ENCODE measurements at places on chromosomes 7 and 10.

DNA sequence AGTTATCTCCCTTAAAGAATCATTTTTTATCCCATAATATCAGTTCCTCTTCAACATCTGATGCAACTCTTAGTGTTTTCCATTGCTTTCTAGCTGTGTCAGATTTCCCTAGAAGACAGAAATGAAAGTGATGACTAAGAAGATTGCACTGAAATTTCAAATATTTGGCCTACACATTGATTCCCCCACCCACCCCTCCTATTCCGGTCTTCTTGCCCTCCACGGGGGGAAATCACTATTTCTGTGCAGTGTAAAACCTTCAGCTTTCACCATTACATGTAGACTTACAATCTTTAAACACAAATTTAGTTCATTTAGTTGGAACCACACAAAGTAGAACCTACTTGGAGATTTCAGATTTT lies 63.7 kb upstream of the IL6 start:
- no peak for DNase-seq

GRCh38 chr7:41803569-41803968 lies 100.7 kb upstream of the INHBA start:
- no peak for DNase-seq

GRCh38 chr10:92839191-92840085 lies 8.9 kb upstream of the EXOC6 start:
- peak; percentile 80 for DNase-seq

GRCh38 chr10:88119160-88119559 lies 255.7 kb downstream of the PTEN start:
- DNase-seq, result no peak

DNA sequence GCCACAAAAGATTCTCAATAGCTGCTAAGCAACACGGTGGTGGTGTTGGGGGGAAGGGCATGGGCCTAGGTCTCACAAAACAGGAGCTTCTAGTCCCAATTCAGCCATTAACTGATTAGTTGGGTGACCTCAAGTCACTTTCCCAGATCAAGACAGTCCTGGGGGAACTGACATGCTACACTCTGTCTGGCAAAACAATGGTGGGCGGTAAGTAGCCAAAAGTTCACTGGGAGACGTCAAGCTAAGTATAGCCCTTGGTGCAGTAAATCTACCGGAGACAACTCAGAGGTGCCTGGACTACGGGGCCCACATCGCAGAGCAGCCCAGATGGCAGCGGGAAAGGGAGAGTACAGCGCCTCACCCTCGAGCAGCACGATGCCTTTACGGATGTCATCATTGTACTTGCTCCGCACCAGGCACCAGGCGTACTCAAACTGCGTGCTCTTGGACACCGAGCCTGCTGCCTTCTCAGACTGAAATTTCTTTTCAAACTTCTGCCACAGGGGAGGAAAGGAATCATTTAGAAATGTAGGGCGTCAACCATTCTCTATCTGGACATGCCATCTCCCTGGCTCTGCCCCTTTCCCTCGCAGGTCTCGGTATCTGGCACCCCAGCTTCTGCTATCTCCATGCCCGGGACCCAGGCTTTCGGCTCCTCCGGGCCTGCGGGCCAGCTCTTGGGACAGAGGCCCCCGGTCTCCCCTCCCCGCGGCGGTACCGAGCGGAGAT lies 1.1 kb downstream of the FIS1 start:
- DNase-seq, result peak; percentile 34

DNA sequence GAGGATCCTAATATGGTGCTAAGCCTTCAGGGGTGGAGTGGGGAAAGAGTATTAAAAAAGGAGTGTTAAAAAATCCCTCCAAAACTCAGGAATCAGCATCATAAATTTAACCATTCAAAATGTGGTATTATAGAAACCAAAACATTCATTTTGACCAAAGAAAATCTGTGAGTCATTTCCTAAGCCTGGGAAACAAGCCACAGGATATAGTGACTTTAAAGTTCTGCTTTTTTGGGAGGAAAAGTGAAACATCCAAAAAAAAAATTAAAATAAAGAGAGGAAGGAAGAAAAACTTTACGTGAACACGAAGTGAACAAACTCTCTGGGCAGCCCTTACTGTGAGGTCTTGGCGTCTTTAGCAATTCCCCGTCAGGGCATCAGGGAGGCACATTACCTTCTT lies 74.0 kb upstream of the GSDME start:
- DNase-seq, result no peak

GRCh38 chr10:49735848-49736563 lies 26.1 kb downstream of the OGDHL start:
- DNase-seq, result no peak

DNA sequence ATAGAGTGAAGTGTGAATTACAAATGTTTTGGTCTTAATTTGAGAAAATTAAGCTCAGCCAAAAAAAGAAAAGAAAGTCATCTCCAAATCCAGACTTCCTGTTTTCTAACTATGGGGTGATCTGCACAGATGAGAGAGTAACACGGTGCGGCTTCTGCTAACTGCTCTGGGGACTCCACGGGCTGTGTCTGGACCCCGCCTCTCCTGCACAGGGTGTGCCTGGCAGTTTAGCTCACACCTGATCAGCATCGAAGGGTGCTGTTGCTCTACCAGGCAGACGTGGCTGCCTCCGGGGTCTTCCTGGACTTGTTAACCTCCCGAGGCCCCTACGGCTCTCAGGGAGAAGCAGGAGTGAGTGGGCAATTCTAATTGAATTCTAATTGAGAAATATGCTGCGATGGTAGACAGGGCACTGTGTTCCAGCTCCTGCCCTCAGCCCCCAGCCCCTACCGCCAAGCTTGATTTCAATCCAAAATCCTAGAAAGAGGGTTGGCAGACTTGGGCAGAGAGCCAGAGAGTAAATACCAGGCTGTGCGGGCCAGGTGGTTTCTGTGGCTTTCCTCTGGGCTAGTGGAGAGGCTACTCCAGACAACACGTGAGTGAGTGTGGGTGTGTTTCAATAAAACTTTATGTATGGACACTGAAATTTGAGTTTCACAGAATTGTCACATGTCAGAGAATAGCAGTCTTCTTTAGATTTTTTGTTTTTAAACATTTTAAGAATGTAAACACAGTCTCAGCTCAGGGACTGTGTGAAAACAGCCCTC lies 13.4 kb downstream of the SHH start:
- no peak for DNase-seq

DNA sequence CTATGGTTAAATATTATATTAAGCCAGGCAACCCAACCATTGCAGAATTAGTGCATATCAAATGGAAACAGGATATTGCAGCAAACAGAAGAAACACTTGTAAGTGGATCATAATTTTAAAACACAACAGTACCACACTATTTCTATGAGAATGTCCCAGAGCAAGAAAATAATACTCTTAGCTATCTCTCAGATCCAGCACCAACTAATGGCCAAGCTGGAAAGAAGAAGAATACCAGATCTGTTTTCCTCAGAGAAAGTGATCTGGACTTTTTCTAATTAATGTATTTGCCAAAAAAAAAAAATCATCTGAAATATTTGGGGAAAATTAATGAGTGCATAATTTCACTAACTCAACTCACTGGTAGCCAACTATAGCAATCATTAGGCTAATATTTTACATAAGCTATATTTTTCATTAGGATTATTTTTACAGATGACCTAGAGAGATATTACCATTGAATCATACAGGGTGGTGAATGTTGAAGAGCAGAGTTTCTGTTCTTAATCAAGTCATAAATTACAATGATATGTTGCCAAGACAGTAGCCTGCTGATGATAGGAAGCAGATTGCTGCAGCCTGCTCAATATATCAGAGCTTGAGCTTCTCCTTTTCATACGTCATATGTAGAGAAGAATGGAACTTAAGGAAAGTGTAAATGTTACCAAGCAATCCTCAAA lies 995.4 kb upstream of the LRRN3 start:
- no peak for DNase-seq

DNA sequence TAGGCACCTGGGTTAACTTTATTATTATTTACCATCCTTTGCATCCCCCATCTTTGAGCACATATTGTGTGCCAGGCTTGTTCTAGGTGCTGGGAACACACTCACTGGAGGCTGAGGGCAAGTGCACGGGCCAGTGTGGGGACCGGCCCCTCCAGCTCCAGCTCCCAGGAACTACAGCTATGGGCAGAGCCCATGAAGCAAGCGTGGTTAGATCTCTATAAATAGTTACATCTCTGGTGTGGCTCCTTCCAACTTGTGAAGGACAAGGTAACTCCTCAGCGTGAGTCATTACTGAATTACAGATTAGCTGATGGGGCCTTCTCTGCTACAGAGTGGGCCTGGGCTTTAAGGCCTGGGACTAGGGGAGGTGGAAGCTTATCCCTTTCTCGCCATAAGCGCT lies 583.5 kb downstream of the SDK1 start:
- no peak for DNase-seq

DNA sequence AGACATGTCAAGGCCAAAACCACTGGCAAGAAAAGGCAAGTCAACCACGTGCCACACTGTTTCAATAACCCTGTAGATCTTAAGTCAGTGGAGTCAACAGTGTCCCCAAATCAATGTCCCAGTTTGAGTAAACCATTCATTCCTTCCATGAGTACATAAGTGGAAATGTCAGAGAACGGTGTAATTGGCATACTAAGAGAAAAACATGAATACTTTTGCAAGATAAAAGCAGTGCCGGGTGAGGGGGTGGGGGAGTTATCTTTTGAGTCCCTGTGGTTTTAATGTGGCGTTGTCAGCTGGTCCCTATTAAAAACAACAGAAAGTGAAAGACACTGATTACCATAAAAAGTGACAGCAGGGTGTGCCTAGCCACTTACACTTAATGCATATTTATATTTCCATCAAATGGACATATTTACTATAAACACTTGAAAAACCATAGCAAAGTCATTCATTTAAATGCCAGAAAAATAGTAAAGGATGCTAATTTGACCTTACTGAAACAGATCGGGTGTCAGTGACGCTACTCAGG lies 37.8 kb downstream of the RSU1 start:
- DNase-seq, result no peak

DNA sequence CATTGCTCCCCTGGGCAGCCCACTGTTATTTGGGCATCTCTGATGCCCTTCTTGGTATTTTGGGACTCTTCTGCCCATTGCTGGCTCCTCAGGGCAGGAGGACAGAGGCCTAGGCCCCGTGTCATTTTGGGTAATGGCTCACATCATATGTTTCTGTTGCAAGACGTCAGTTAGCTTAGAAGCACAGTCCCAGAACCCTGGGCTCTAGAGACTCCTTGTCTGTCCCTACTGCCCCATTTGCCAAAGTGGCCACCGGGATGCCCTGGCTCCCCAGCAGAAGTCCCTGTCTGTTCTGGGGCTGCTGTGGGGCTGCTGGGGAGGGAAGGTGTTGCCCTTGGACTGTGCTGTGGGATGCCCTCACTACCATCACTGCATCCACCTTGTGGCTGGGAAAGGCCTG lies 48.8 kb downstream of the ADCYAP1R1 start:
- DNase-seq, result peak; percentile 7

DNA sequence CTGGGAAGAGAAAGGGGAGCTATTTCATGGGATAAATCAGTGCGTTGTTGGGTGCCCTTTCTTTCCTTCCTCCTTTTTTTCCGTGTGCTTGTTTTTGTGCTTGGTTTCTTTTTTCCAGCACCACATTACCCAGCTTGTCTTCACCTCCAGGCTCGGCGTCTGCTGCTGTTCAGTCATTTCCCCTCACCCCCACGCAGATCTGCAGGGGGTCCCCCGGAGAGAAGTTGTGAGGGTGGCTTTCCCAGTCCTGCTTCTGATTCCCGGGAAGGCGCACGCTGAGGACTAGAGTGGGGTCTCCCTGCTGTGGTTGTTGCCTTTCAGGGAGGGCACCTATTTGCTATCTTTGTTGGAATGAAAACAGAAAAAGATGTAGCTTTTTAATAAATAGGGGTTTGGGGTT lies 1.6 kb downstream of the CAMK1D start:
- no peak for DNase-seq

DNA sequence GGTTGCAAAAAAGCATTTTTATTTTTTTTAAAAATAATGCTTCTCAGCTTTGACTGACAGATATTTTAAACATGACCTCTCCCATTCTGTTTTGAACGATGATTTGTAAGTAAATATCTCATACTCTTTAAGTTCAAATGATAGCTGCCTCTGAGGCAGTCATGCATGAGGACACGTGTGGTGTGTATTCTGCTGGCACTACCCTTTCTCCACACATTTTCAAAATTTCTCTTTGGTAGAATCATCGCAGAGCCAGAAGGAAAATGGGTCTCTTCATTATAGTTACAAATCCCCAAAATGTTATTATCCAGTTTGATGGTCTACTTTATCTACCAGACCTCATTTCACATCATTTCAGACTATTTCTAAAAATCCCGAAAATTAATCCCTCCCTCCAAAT lies 55.1 kb downstream of the FZD1 start:
- no peak for DNase-seq

DNA sequence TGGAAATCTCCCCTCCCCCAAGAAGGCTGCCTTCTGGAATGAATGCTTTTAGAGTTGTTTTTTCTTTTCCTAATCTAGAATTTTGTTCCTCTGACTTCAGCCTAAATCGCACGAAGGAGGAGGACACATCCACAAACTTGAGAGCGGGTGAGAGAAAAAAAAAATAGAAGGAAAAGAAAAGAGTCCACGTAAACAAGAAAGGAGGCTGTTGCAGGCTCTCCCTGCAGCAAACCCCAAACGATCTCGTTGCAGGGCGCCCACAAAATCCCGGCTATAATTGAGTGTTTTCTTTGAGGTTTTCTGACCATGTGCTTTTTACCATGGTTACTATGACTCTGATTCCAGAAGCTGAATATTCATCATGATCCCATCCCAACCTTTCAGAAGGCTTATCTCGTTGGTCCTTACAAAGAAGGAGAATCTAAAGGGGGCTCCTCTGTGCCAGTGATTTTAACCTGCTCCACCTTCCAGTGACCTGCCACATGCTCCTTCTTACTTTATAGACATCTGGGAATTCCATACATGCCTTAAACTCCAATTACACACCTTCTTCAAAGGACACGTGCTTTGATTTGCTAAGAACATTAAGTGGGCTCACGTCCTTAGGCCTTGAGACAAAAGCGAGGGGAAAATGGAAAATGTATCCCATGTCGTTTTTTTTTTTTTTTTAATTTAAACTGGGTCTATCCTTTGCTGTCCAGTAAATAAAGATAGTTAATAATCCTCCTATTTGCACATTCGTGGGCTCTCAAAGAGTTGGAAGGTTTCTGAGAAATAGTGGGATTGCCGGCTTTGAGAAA lies 5.8 kb downstream of the TWIST1 start:
- no peak for DNase-seq

DNA sequence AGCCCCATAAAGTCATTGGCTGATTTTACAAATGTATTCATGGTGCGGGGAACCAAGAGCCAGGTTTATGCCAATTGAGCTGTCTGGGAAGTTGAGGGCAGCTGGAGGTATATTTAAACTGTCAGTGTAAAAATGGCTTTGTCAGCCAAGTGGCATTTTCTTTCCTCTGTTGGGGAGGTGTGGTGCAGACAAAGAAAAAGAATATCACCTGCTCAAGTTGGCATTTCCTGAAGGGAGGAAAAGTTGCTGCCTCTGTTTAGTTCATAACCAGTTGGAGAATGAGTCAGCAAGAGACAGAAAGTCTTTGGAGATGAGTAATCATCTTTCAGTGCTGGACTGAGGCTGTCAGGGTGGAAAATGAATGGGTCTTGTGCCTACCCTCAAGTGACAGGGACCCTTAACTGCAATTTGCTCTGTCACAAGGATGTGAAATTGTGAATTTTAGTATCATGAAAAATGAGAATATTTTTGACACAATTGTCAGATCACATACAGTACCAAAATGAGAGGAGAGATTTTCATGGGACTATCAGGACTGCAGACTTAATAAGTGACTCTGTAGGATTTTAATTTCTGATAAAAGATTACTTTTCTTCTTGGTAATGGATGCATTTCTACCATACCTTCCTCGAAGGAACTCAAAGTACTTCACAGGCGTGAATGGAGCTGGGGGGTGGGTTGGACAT lies 137.3 kb downstream of the ANLN start:
- DNase-seq, result no peak

GRCh38 chr10:343231-344220 lies 208.3 kb downstream of the ZMYND11 start:
- DNase-seq, result peak; percentile 27

- no peak for DNase-seq
Observed at GRCh38 chr7:114295522-114295921, 119.1 kb upstream of the FOXP2 start.
